ENCODE measurements at places on chromosomes 13 and 19.

GRCh38 chr19:37583340-37583739, 11.3 kb downstream of the ZNF571 start:
- DNase-seq, result no peak

DNA sequence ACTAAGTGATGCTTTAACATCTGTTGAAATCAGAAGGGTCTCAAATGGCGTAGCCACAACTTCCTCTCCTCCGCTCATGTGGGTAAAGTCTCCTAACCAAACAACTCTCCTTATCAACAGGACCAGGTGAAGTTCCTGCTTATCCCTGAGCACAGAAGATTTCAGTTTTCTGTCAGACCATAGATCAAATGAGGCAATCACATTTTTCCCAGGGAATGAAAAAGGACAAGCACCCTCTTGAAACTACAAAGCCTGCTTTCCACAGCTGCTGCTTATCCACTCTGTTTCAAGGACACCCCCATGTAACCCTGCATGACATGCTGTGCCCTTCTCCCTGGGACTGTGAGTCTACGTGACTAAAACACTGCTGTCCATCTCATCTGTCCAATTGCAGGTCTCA, 788.3 kb upstream of the SLITRK5 start:
- DNase-seq, result no peak

DNA sequence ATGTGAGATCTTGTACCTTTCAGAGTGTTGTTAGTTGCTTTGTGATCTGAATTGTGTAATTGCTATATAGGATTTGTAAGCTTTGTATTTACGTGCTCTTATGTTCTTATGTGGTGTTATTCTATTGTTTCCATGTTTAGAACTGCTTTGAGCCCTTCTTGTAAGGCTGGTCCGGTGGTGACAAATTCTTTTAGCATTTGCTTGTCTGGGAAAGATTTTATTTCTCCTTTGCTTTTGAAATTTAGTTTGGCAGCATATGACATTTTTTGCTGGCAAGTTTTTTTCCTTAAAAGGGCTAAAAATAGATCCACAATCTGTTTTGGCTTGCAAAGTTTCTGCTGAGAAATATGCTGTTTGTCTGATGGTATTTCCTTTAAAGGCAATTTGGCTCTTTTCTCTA, 1089.2 kb upstream of the PCDH9 start:
- DNase-seq, result no peak

GRCh38 chr13:24834902-24835510, 71.0 kb downstream of the RNF17 start:
- DNase-seq, result no peak

DNA sequence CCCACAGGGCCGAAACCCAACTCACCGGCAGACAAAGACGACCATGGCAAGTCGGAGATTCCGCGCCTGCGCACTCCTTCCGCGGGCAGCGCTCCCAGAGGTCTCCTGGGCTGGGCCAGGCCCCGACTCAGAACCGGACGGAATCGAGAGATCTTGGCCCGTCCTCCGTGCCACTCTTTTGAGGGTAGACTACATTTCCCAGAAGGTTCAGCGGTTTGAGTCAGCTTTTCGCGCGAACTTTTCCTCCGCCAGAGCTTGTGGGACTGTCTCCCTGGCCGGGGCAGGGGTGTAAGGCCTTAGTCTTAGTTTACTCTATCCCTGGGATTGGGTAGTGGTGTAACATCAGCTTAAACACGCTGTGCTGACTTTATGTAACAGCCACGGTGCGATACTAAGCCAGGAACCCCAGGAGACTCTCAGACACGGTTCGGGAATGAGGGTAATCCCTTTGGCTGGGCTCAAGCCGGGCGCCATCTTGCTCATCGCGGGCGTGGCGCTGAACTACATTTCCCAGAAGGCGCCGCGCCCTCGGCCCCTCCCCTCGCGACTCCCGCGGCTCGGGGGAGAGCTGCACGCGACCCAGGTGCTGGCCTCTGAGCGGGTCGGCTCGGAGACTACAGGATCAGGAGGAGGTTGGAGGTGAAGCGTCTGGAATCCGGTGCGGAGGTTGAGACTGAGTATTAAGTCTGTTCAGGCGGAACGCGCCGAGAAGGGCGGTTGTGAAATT, at the start of gene ZNF260:
ZNF260 (minus strand) TSS at position 78 of the 727 bp plus-strand sequence. CDS start 13,033 bp downstream, outside the sequence.
- peak; percentile 53 for DNase-seq

DNA sequence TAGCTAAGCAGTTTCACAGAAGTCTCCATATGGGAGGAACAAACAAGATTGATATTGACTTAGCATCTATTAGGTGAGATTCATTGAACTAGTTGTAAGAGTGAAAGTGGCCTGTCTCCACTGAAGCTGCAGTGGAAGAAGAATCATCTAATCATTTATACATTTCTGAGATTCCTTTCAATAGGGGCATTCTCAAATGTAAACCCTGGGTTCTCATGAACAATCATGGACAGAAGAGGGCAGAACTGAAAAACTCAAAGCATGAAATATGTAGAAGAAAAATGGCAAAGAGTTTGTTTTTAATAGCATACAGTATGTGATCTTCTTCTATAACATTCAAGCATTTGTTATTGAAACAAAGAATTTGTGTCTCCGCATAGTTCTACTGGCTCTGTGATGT, 17.6 kb upstream of the POSTN start:
- no peak for DNase-seq

GRCh38 chr19:10074153-10074552, 12.0 kb upstream of the SHFL start:
- no peak for DNase-seq
